ENCODE measurements at places on chromosomes 3 and 15. TPM values are rescaled to one million over a fixed set of nuclear protein-coding genes. Genes with fewer than 3 reads are reported as not detected.

DNA sequence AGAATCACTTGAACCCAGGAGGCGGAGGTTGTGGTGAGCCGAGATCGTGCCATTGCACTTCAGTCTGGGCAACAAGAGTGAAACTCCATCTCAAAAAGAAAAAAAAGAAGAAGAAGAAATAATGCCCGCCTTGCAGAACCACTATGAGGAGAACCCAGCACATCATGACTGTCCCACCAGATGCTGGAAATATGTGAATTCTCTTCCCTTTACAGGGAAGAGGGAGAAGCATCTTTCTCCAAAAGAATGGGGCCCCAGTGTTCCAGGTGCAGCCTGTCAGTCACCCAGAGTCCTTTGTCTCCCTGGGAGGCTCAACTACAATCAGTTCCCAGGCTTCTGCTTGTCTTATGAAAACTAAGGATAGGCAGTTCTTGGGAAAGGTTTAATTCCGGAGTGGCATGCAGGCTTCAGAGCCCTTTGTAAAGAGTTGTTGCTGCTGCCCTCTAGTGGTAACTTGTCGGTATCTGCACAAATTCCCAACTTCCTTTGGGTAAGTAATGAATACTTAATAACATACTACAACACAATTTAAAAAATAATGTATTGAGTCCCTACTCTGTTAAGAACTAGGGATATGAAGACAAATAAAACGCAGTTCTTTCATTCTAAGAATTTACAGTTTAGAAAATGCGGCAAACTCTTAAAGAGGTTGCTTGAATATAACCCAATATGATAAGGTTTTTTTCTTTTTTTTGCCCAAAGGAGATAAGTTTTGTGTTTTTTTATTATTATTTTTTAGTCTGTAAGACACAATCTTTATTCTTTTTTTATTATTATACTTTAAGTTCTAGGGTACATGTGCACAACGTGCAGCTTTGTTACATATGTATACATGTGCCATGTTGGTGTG lies 18.6 kb upstream of the TICRR start:
- DNase-seq: no peak

Gene PARP3
- 15.2 TPM for total RNA-seq

Gene KLHL25
- total RNA-seq: 5.1 TPM

Gene SIDT1
- total RNA-seq: 0.89 TPM

DNA sequence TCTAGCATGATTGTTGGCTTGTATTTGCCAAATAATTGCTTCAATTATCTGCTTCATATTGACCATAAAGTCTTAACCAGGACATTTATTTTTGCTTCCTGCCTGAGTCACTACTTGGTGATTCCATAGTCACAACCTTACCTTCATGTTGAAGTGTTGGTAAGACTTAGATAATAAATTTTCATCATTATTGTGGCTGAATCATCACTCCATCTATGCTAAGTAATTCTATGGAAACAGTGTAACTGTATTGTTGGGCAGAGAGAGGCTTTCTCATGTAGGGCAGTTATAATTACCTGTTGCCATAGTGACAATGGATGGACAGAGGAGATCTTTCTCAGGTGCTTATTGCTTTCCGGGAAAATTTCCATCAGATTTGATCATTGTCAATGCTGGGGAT lies 330.7 kb upstream of the LRRC3B start:
- no peak for DNase-seq

DNA sequence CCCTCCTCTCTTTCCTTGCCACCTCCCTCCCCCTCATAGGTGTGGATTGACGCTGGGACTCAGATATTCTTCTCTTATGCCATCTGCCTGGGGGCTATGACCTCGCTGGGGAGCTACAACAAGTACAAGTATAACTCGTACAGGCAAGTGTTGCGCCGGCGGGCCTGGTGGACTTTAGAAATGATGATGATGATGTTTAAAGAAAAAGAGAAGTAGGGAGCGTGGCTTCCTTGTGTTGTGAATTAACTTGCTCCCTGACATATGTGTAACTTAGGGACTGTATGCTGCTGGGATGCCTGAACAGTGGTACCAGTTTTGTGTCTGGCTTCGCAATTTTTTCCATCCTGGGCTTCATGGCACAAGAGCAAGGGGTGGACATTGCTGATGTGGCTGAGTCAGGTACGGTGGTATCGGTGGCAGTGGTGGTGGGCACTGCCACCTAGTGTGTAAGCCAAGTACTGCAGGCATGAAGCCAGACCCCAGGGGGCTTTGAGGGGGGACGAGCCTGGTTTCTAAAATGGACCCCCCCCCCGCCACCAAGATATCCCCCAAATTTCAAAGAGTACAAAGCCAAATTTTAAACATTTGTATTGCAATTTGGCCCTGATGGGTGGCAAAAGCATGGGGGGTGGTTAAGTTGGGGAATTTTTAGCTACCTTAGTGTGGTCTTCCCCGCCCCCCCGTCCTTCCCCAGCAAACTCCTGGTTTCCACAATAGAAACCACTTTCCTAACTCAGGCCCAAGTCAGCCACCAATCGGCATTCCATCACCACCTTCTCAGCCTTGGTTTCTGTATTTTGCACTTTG lies 65.6 kb downstream of the SLC6A6 start:
- DNase-seq: no peak

Gene FBXO40
- 147 TPM for total RNA-seq

Gene C3orf52
- total RNA-seq: 5.1 TPM

Gene CHRD
- 7.0 TPM for total RNA-seq

GRCh38 chr15:89130201-89130600 lies 41.9 kb downstream of the ABHD2 start:
- no peak for DNase-seq

Gene GHSR
- not detected for total RNA-seq

- no peak for DNase-seq
Observed at GRCh38 chr15:26892182-26892518, 25.3 kb downstream of the GABRA5 start.

Gene CBLB
- total RNA-seq: 38.6 TPM

DNA sequence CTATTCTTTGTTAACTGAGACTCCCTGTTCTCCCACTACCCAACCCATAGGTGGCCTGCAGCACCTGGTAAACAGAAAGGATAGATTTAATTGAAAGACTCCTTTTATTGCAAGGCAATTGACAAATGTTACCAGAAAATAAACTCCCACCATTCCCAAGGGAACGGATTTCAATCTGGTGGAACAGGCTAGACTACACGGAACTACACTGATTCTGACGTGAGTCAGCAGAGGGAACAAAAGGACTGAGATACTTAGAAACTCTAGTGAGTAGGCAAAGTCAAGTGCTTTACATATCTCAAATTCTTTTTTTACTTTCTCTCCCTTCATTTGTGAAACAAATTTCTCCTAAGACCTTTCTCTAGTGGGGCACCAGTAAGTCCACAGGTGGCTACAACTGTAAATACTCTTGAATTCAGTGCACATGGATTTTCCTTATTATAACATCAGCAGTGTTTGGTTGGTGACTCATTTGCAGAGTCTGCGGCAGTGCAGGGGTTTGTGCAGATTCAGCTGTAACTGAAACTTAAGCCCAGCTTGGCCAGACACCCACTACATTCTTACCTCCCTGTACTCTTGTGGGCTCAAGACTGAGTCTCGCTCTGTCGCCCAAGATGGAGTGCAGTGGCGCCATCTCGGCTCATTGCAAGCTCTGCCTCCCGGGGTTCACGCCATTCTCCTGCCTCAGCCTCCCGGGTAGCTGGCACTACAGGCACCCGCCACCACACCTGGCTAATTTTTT lies 34.3 kb upstream of the PLSCR2 start:
- no peak for DNase-seq

DNA sequence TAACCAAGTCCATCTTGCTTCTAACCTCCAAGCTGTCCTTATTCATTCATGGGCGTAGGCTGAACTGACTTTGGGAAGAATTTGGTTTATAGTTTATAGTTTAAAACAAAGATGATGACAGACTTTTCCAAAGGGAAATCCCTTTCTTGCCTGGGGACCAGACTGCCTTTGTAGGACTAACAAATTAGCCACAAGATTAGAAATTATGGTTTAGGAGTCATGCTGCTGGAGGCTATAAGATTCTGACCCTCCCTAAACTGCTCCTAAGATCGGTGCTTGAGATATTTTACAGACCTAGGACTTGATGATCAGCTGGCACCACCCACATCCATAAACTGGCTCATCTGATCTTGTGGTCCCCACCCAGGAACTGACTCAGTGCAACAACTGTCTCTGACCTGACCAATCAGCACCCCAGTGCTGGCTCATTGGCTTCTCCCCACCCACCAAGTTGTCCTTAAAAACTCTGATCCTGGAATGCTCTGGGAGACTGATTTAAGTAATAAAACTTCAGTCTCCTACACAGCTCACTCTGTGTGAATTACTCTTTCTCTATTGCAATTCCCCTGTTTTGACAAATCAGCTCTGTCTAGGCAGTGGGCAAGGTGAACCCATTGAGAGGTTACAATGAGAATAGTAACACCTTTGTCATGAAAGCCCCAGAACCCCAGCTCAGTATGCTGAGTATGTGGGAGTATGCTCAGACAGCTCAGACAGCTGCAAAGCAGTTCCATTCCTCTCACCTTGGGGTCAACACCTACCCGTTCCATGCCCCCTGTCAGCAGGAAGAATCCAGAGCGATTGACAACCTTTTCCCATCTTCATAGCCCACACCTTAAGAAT lies 51.6 kb upstream of the C15orf39 start:
- DNase-seq: no peak

GRCh38 chr15:90594301-90594738 lies 64.6 kb downstream of the CRTC3 start:
- peak; percentile 92 for DNase-seq

DNA sequence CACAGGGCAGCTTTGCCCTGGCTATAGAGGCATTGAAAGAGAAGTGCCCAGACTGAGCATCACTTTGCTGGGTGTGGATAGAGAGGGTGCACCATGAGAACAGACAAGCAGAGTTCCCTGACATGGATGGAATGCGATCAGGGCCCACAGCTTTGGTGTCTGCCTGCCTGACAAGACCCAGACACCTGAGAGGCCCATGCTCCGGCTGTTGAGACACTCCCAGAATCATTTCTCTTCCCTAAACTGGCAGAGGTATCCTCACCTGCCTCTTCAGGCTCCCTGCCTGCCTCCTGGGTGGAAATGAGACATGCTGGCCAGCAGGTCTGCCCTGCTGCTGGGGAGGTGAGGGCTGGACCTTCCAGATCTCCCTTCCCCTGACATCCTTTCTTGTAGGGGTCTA lies 10.4 kb upstream of the CHST14 start:
- no peak for DNase-seq

- no peak for DNase-seq
Observed at GRCh38 chr15:59825901-59826300, 136.8 kb upstream of the BNIP2 start.

GRCh38 chr15:49860101-49860500 lies 239.3 kb downstream of the DTWD1 start:
- DNase-seq: no peak

GRCh38 chr3:14609506-14609905 lies 42.1 kb upstream of the CCDC174 start:
- DNase-seq: no peak

- DNase-seq: no peak
Observed at GRCh38 chr15:32028921-32029320, 1.4 kb upstream of the CHRNA7 start.

DNA sequence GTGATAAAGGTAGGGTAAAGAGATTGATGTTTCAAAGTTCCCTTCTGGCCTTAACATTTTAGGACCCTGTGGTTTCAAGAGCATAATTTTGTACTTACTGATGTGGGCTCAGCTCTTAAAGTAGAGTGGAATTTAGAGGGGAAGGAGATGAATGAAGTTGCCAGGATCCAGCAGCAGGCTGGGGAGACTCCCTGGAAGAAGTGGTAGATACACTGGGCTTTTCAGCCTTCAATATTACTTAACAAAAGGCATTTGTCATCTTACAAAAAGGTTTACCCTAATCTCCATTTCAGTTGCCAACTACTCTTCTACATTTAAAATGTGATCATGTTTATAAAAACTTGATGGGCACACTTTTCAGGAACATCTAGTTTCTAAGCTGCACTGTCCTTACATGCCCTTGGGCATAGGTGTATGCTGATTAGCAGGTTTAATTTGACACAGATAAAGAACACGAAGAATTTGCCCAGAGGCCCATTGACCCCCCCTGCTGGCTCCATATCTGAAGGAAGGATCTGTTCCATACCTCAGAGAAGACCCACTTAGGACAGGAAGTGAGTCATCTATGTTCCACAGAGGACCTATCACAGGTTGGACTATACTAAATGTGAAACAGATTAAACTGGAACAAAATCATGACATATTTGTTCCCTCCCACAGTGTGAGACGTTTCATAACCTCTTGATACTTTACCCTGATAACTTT lies 93.0 kb upstream of the LPP start:
- no peak for DNase-seq

- DNase-seq: no peak
Observed at GRCh38 chr3:100744671-100745070, 35.4 kb downstream of the TFG start.

Gene OXTR
- 0.30 TPM for total RNA-seq

DNA sequence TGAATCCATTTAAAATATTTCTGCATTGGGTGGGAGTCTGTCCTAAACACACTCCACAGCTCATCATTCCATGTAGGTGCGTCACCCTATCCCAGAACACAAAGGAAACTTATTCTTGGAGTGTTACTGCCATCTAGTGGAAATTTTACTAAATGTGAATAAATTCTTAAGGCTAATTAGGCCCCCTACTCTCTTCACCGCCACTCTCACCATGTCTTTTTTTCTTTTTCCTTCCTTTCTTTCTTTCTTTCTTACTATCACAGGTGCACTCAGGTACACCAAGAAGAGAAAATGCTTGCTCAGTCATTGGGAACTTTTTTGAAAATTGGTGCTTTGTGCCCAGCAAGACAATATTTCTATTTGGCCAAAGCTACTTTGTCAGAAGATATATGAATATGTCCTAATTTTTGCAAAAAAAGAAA lies 26.4 kb upstream of the ATP8B4 start:
- no peak for DNase-seq

- DNase-seq: no peak
Observed at GRCh38 chr3:149227591-149228268, 6.1 kb upstream of the CP start.

Gene CIB1
- total RNA-seq: 69.9 TPM

- DNase-seq: no peak
Observed at GRCh38 chr3:156751461-156752025, 74.6 kb upstream of the LEKR1 start.

Gene GOLGA6L24
- total RNA-seq: not detected

DNA sequence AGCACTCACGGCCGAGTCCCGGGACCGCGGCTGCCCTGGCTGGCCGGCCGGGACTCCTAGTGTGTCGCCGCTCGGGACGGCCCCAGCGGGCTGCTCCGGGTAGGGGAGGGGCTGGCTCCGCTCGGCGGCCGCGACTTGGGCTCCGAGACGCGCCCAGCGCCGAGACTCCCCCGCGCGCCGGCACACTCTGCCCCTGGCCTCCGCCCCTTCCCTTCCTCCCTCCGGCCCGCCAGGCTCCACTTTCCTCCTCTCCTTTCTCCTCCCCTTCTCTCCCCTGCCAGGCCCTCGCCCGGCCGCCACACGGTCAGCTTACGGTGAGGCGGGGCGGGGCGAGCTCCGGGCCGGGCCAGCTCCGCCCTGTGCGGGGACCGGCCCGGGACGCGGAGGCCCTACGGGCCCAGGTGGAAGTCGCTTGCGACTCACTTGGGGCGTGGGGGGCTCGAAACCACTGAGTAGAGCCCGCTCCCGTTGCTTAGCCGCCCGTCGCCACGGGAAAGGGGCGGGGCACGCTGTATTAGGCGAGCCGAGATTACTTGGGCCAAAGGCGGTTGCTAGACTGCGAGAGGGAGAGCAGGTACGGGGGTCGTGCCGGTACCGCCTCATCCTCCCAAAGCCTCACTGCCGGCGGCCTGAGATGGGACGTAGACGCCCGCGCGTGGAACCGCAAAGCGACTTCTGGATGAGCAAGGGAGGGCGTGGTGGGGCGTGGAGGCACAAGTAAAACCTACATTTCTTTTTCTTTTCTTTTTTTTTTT lies at the start of gene ITGB5:
Gene ITGB5, minus strand, starts transcription at position 189 of the 755 bp plus-strand sequence. CDS start 365 bp downstream, outside the sequence.
- peak; percentile 87 for DNase-seq
